ENCODE measurements at places on chromosomes 4 and X.

DNA sequence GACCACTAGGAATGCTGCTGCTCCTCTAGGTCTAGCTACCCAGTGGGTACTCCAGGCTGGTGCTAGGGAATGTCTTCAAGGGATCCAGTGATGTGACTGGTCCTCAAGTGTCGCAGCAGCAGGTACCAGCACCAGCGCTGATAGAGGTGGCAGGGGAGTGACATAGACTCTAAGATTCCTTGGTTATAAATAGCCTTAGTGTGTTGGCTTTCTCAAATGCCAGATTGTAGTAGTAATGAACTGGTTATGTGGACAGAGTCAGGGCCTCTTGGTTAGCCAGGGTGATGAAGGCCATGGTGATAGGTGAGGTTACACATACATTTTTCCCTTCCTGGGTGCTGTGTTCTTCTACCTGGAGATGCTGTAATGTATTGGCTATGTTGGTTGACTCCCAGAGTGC lies 38.3 kb downstream of the DCLK2 start:
- DNase-seq, result no peak

- no peak for DNase-seq
Measured at GRCh38 chrX:79268788-79269187, 98.3 kb downstream of the ITM2A start.

- DNase-seq, result peak; percentile 14
Measured at GRCh38 chr4:6198768-6199421, 1.5 kb downstream of the JAKMIP1 start.

- DNase-seq, result no peak
Measured at GRCh38 chr4:52372269-52372668, 286.8 kb downstream of the USP46 start.

GRCh38 chr4:184163813-184164212 lies 53.9 kb downstream of the ENPP6 start:
- peak; percentile 27 for DNase-seq

- DNase-seq, result no peak
Measured at GRCh38 chrX:9280831-9281230, 184.0 kb upstream of the TBL1X start.

All from NCI-H1105 (cell line).